ENCODE measurements at places on chromosomes 16 and 17. TPM values are rescaled to one million over a fixed set of nuclear protein-coding genes. Genes with fewer than 3 reads are reported as not detected.
A peak's percentile ranks its signal among the peaks of the same experiment; 100 is the strongest.

DNA sequence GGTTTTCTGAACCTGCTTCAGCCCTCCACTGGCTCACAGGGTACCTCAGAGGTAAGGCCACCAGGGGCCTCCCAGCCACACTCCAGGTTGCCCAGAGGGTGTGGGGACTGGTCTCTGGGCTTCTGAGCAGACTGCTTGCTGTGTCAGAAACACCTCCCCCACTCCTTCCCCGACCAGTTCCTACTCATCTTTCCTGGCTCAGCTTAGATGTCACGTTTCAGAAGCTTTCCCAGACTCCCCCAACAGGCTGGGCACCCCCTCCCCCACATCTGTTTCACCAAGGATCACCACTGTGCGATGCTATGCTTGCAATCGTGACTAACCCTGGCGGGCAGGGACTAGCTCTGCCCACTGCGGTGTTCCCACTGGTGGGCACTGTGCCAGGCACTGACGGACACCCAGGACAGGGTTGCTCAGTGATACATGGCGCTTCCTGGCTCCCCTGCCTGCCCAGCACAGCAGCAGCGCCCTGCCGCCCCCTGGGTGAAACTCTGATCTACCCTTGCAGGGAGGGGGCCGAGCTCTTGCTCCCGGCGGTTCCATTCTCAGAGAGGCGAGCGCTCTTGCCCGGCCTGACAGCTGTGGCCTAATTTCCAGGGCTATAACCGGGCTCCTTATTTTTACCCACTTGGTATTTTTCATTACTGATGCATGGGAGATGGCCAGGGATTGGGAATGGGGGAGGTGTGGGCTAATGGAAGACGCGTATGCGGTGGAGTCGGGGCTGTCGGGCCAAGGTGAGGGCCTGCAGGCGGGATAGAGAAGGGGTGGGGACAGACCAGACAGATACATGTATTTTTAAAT lies 29.4 kb upstream of the MTSS2 start:
- peak; percentile 90 for DNase-seq

- DNase-seq = no peak
These were observed 388.5 kb upstream of the TNRC6C start for GRCh38 chr17:77569846-77570564.

GRCh38 chr17:75832164-75832651 lies 12.0 kb downstream of the UNC13D start:
- no peak for DNase-seq

DNA sequence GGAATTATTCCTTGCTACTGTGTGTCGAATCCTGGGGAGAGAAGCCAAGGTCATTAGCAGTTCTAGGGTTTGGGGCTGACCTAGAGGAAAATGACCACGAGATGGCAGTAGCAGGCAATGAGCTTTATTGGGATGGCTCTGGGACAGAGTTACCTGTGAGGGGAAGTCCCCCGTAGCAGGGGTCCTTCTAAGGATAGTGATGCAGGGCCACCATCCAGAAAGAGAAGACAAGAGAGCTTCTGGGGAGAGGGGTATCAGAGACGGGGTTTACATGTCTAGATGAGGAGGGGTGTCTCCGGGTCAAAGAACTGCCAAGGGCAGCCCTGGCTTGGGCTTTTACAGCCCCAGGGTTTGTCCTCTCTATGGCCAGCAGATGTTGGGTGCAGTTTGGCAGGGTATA lies 6.4 kb upstream of the GGT6 start:
- DNase-seq = no peak

- no peak for DNase-seq
These were observed 205.0 kb upstream of the CACNG3 start for GRCh38 chr16:24051125-24051524.

- no peak for DNase-seq
These were observed 66.9 kb downstream of the SOCS1 start for GRCh38 chr16:11188801-11189740.

DNA sequence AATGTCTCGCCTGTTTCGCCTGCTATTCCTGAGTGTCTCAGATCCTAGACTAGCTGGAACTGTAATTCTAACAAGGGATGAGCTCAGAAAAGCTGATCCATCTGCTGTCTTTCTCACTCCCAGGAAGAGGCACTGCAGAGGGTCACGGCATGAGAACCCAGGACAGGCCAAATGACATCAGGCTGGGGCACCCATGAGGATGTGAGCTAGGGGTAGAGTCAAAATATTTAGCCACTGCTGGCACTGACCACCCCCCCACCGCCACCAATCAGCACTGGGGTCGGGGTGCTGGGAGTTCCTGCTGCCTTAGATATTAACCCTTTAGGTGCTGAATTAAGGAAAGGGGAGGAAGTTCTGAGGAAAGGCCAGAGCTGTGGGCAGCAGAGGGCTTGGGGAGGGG lies 112.4 kb downstream of the IRX3 start:
- DNase-seq = no peak

DNA sequence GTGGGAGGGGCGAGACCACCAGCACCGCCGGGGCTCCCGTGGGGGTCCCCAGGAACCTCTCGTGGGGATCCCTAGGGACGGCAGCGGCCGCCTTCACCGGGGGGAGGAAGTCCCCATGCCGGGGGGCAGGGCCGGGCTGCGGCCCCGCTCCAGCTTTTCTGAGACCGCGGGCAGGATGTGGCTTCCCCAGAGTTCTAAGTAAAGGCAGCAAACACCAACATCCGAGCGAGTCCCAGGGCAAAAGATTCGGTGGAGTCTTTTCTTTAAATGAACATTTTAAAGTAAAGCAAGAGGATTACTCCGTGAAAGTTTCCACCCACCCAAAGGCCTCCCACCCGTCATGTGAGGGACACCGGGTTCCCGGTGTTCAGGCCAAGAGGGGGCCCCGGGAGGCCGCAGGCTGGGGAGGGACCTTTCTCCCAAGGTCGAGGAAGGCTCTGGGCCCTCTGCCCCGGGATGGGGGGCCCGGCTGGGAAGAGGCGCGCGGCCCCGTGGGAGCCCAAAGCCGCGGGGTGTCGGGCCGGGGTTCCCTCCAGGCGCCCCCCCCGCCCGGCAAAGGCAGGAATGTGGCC lies 137.2 kb upstream of the RPH3AL start:
- DNase-seq = peak; percentile 60

The CFAP97D1 gene
- not detected for polyA plus RNA-seq

The TMEM106A gene
- 5.6 TPM for polyA plus RNA-seq

The TTYH2 gene
- polyA plus RNA-seq = 12.8 TPM

The TBC1D3B gene
- polyA plus RNA-seq = not detected

The SLC13A2 gene
- polyA plus RNA-seq = not detected

The CBFA2T3 gene
- polyA plus RNA-seq = 1.2 TPM
